CD4-positive, alpha-beta T cell treated with Interleukin-4 for 4 hours (primary cell): ENCODE measurements at places on chromosomes 2 and 18.

GRCh38 chr2:209146682-209147320 is 277.0 kb upstream of the MAP2 start:
- no peak for DNase-seq

DNA sequence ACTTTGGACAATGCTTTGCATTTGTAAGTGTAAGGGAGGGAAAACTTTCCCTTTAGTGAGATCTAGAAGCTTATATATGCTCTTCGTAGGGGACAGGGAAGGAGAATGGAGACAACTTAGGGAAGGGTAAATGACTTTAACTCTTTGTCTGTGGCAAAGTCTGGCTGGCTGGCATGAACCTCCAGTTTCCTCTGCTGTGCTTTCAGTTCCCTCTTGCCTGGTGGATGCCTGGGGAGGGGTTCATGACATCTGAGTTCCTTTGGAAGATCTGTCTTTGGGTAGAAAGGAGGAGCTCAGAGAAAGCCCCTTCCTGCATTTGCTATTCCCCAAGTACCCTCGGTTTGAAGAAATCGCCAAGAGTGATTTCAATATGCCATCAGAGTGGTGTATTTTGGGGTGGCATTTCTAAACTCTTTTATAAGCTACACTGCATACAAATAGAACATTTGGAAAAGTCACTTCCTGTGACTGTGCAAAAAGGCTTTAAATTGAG is 143.6 kb downstream of the VAPA start:
- no peak for DNase-seq

DNA sequence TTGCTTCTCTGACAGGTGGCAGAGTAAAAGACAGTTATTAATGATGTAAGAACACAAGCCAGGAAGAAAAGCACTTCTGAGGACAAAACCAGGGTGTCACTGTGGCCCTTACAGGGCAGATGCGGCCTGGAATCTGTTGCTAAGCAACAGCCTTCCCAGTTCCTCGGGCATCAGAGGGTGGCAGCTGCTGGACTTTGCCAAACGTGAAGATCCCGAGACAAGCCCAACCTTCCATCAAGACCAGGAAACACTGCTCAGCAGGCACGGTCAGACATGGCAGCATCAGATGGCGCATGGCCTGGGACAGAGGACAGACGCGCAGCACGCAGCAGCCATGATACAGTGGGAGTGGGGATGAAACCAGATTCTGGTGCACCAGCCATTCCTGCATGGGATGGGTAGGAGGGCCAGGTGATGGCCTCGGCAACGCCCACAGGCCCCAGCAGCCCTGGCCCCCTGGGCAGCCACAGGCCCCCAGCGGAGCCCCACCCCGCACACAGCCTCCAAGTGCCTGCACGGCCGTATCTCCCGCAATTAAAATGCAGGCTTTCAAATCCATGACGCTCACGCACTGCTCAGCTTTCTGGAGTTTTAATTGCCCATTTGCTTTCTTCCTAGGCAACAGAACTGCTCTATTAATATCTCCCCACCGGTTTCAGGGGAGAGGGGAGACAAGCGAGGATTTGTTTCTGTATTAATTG is 89.0 kb downstream of the EIPR1 start:
- DNase-seq = no peak

DNA sequence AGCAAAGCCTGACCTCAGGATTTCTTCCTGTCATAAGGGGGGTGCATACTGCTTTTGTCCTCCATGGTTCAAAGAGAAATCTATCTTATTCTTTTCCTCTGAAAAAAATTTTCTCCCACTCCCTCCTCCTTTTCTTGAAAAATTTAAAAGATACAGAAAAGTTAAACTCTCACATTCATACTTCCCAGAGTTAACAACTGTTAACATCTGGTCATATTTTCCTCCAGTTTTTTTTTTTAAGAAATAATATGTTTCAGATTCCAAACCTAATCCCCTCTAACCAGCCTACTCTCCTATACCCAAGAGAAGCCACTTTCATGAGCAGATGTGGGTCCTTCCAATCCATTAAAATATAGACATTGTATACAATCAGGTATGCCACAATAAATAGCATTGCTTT is 378.9 kb upstream of the HNRNPA3 start:
- DNase-seq = no peak
